Activated T-cell treated with anti-CD3 and anti-CD28 coated beads, Interleukin-2, amount 50 U/mL, for 24 hours (primary cell): ENCODE measurements at places on chromosomes 16 and 17.

DNA sequence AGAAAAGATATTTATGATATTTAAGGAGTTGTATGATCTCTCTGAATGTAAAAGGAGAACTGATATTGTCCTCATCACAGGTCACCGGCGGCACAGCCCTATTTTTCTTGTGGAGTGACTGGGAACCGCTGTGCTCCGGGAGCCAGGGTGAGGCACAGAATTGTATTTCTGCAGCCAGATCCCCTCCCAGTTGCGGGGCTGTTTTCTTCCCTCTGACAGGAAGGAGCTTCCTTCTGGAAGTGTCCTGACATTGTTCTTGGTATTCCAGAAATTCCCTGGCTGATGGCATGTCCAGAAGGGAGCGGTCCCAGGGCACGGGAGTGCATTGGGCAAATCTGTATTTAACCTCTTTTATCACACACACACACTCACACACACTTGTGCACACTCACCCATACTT is 268.6 kb upstream of the FOXF1 start:
- no peak overlapping the region for H3K27ac ChIP-seq
- H3K36me3 ChIP-seq = no peaks in the 10 kb centered on the region
- H3K27me3 ChIP-seq = peaks cover 30% of the 10 kb centered on the region
- H3K4me3 ChIP-seq = no peak overlapping the region
- DNase-seq = no peak

- no peak overlapping the region for H3K27ac ChIP-seq
- H3K36me3 ChIP-seq = no peaks in the 10 kb centered on the region
- DNase-seq = no peak
- H3K27me3 ChIP-seq = no peaks in the 10 kb centered on the region
- no peak overlapping the region for H3K4me3 ChIP-seq
Measured at GRCh38 chr16:11283820-11284248, 2.7 kb upstream of the PRM1 start.

GRCh38 chr16:50011707-50012106 is 13.3 kb upstream of the CNEP1R1 start:
- H3K4me1 ChIP-seq = no peaks in the 10 kb centered on the region
- H3K36me3 ChIP-seq = no peaks in the 10 kb centered on the region
- no peaks in the 10 kb centered on the region for H3K27me3 ChIP-seq
- H3K4me3 ChIP-seq = no peak overlapping the region

DNA sequence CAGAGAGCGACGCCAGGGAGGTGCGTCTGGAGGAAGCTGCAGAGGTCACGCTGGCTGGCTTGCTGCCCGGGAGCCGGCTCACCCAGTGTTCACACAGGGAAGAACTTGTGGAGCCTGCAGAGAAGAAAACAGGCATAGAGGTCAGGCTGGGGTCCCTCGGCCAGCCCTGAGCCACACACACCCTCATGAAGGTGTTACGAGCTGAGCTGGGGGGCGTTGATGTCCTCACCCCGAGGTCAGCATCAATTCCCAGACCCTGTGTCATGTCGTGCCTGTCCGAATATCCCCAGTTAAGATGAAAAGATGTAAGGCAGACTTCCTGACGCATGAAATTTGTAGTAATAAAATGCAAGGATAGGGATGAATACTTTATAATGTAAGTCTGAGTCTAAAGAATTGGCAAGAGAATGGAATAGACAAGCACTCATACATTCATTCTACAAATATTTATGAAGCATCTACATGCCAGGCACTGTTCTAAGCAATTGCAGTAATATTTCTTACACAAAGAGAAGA is 77.1 kb downstream of the USP31 start:
- no peak overlapping the region for H3K4me3 ChIP-seq
- DNase-seq = no peak
- H3K27me3 ChIP-seq = no peaks in the 10 kb centered on the region
- no peak overlapping the region for H3K27ac ChIP-seq
- no peaks in the 10 kb centered on the region for H3K4me1 ChIP-seq
- peaks cover 91% of the 10 kb centered on the region for H3K36me3 ChIP-seq

DNA sequence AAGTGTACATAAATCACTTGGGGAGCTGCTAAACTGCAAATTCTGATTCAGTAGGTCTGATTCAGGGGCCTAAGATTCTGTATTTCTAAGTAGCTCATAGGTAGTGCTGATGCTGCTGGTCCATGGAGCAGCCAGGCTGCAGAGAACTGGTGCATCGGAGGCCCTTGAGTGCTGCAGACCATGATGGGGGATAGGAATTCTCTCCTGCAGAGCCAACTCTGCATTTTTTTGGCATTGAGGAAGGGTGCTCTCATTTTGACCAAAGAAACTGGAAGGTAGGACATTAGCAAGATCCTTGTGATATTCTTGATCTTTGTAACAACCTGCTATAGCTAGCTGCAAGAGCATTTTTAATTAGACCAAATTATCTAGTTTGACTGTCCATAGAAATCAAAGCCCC is 4.7 kb downstream of the HOXB2 start:
- H3K27ac ChIP-seq = peak overlapping the region; percentile 45
- peaks cover 27% of the 10 kb centered on the region for H3K27me3 ChIP-seq
- peaks cover 13% of the 10 kb centered on the region for H3K36me3 ChIP-seq

DNA sequence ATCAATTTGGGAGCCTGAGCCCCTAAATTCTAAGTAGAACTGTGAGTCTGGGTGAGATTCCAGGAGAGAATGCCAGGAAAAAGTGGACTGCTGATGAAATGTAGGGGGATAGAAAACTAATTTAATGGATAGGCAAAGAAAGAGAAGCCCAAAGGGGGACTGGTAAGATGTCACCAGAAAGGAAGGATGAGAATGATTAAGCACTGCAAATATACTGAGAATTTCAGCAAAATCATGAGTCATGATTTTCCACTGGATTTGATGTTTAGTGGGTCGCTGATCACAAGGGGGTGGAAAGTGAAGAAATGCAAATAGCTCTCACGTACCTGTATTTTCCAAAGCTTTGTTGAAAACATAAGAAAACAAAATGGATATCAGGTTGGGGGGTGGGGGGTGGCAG is 201.8 kb downstream of the SLC39A11 start:
- peaks cover 17% of the 10 kb centered on the region for H3K4me1 ChIP-seq
- H3K36me3 ChIP-seq = peaks cover 36% of the 10 kb centered on the region
- H3K27ac ChIP-seq = peak overlapping the region; percentile 66
- no peaks in the 10 kb centered on the region for H3K27me3 ChIP-seq

- H3K27me3 ChIP-seq = no peaks in the 10 kb centered on the region
- peaks cover 38% of the 10 kb centered on the region for H3K4me1 ChIP-seq
- no peak for DNase-seq
- peak overlapping the region; percentile 79 for H3K27ac ChIP-seq
- no peak overlapping the region for H3K4me3 ChIP-seq
- H3K36me3 ChIP-seq = peaks cover 62% of the 10 kb centered on the region
Measured at GRCh38 chr17:4127555-4127954, 15.3 kb downstream of the ZZEF1 start.

GRCh38 chr16:15571557-15571956 is 71.4 kb downstream of the MARF1 start:
- no peak overlapping the region for H3K4me3 ChIP-seq
- H3K4me1 ChIP-seq = peaks cover 42% of the 10 kb centered on the region
- H3K36me3 ChIP-seq = peaks cover 36% of the 10 kb centered on the region
- H3K27ac ChIP-seq = peak overlapping the region; percentile 88

DNA sequence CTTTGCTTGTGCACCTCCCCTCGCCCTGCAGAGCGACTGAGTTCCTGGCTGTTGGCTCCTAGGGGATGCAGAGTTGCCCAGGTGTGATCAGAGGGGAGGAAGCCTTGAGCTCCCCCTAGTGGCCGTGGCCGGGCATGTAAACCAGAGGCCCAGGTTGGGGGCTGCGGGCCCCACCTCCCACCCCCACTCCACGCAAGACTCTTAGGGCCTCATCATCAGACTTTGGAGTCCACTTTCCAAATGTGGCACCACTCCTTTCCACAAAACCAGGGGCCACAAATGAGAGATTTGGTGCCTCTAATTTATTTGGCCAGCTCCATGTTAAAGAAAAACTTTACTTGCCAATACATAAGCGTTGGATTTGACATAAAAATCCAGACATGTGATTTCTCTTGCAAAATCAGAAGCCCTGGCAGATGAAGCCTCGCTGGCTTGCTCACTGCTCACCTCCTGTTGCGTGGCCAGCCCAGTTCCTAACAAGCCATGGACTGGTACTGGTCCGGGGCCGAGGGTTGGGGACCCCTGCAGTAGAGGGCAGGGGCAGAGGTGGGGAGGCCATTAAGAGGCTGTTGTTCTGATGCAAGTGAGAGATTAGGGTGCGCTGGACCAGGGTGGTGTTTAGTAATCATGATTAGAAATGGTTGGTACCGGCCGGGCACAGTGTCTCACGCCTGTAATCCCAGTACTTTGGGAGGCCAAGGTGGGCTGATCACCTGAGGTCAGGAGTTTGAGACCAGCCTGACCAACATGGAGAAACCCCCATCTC is 28.7 kb upstream of the GAS7 start:
- no peaks in the 10 kb centered on the region for H3K27me3 ChIP-seq
- DNase-seq = peak; percentile 64
- H3K27ac ChIP-seq = no peak overlapping the region
- no peaks in the 10 kb centered on the region for H3K4me1 ChIP-seq

- H3K27ac ChIP-seq = peak overlapping the region; percentile 81
- H3K36me3 ChIP-seq = peaks cover 49% of the 10 kb centered on the region
- H3K4me3 ChIP-seq = no peak overlapping the region
Measured at GRCh38 chr17:48139944-48140343, 32.4 kb downstream of the SNX11 start.

DNA sequence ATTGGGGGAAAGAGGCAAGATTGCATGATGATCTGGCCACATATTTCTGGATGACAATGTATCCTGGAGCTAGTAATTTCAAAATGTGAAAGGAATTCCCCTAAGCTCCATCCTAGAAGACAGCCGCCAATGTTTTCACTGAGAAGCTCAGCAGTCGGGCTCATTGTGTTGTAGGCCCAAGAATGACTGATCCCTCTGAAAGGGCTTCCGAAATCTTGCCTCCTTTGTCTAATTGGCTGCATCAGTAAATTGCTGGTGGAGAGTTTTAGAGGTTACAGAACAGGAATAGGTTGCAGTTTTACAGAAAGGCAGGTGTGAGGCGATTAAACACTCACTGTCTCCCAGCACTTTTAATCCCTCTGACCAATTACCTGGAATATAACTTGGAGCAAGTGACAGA is 464.1 kb upstream of the SALL1 start:
- H3K27ac ChIP-seq = no peak overlapping the region
- H3K27me3 ChIP-seq = no peaks in the 10 kb centered on the region
- H3K4me1 ChIP-seq = no peaks in the 10 kb centered on the region
- no peak for DNase-seq
- H3K36me3 ChIP-seq = no peaks in the 10 kb centered on the region

GRCh38 chr16:80144191-80144590 is 396.6 kb upstream of the DYNLRB2 start:
- no peak overlapping the region for H3K27ac ChIP-seq
- no peaks in the 10 kb centered on the region for H3K4me1 ChIP-seq
- no peak overlapping the region for H3K4me3 ChIP-seq
- no peak for DNase-seq

GRCh38 chr16:75854152-75854551 is 127.9 kb upstream of the CPHXL start:
- H3K27me3 ChIP-seq = peaks cover 21% of the 10 kb centered on the region
- H3K4me3 ChIP-seq = no peak overlapping the region
- H3K36me3 ChIP-seq = no peaks in the 10 kb centered on the region
- no peak overlapping the region for H3K27ac ChIP-seq

DNA sequence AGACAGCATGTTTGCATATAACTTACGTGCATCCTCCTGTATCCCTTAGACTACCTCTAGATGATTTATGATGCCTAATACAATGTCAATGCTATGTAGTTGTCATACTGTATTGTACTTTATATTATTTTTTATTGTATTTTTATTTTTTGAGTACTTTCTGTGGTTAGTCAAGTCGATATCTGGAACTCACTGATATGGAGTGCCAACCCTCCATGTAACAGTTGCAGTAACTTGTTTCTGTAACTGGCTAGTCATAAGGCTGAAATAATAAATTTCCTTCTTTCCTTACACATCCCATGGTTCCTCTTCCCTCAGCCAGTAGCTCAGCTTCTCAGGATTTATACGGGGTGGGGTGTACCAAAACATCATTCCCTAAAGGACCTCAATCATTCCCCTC is 23.5 kb downstream of the MPHOSPH6 start:
- DNase-seq = no peak
- H3K27me3 ChIP-seq = no peaks in the 10 kb centered on the region
- no peak overlapping the region for H3K27ac ChIP-seq

- H3K27me3 ChIP-seq = no peaks in the 10 kb centered on the region
- peak; percentile 82 for DNase-seq
- no peak overlapping the region for H3K27ac ChIP-seq
- H3K4me1 ChIP-seq = peaks cover 14% of the 10 kb centered on the region
- no peaks in the 10 kb centered on the region for H3K36me3 ChIP-seq
Measured at GRCh38 chr17:68172461-68172954, 75.3 kb upstream of the AMZ2 start.

GRCh38 chr17:19946921-19947320 is 30.7 kb downstream of the AKAP10 start:
- no peaks in the 10 kb centered on the region for H3K27me3 ChIP-seq
- no peak overlapping the region for H3K4me3 ChIP-seq
- DNase-seq = no peak

- no peak overlapping the region for H3K27ac ChIP-seq
- peaks cover 41% of the 10 kb centered on the region for H3K27me3 ChIP-seq
- no peaks in the 10 kb centered on the region for H3K4me1 ChIP-seq
Measured at GRCh38 chr17:79683365-79683764, 47.4 kb upstream of the ENPP7 start.

- H3K4me3 ChIP-seq = peak overlapping the region; percentile 48
- no peaks in the 10 kb centered on the region for H3K27me3 ChIP-seq
- no peak for DNase-seq
- no peak overlapping the region for H3K27ac ChIP-seq
- peaks cover 47% of the 10 kb centered on the region for H3K4me1 ChIP-seq
Measured at GRCh38 chr17:82214012-82214628, 1.5 kb upstream of the CCDC57 start.

DNA sequence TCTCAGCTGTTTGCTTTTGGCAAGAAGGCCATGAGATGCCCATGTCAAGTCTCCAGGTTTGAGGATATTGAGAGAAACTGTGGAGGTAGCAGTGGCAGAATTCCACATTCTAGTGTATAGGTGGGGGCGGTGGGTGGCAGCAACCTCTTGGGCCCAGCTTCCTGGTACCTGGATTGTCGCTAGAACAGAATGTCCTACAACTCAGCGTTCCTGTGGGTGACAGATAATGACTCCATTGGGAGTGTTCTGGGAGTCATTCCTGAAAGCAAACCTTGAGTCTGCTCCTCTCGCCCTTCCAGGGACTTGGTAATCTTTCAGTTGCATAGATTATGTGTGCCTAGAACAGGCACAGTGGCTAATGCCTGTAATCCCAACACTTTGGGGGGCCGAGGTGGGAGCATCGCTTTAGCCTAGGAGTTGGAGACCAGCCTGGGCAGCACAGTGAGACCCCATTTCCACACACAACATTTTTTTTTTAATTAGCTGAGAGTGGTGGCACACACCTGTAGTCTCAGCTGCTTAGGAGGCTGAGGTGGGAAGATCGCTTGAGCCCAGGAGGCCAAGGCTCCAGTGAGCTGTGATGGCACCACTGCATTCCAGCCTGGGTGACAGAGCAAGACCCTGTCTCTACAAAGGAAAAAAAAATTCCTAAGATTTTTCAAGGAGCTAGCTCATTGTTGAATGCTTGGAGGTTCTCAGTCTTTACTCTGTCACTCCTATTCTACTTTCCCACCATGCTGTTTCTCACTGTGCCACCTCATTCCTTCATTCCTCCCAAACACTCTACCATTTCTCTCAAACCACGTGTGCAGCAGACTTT is 37.9 kb upstream of the METTL16 start:
- no peak for DNase-seq
- no peaks in the 10 kb centered on the region for H3K27me3 ChIP-seq
- no peaks in the 10 kb centered on the region for H3K36me3 ChIP-seq
- H3K4me3 ChIP-seq = no peak overlapping the region
